ENCODE measurements at places on chromosomes 5 and 9.
A peak's percentile ranks its signal among the peaks of the same experiment; 100 is the strongest.

GRCh38 chr5:111469903-111470302, 42.4 kb downstream of the STARD4 start:
- no peak for DNase-seq

DNA sequence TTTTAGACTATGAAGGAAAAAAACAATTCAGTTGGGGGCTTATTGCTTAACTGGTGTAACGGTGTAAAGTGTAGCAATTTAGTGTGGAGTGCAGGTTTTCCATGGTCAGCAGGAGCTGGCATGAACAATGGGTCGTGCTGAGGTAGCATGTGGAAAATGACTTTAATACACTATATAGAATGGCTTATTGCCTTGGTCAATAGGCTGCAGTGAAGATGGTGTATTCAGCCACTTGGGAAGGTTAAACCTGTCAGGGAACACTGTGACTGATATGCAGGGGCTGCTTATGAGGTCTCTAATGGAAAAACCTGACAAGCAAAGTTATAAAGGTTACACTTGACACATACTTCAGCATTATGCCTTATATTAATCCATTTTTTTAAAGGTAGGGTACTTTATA, 764.7 kb upstream of the ARRDC3 start:
- DNase-seq = no peak

DNA sequence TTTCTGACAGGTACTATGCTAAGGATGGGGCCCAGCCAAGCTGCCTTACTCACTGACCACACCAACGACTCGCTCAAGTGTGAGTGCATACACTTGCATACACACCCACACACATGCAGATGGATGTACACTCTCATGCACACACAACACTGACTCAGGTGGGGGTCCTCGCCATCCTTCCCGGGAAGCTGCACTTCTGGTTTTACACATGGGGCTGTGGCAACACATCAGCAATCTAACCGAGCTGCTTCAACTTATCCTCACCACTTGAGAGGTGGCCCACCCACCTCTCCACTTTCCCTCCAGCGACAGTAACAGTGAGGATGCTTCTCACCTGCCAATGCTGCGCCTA, 67.2 kb upstream of the SLC25A51 start:
- DNase-seq = no peak

DNA sequence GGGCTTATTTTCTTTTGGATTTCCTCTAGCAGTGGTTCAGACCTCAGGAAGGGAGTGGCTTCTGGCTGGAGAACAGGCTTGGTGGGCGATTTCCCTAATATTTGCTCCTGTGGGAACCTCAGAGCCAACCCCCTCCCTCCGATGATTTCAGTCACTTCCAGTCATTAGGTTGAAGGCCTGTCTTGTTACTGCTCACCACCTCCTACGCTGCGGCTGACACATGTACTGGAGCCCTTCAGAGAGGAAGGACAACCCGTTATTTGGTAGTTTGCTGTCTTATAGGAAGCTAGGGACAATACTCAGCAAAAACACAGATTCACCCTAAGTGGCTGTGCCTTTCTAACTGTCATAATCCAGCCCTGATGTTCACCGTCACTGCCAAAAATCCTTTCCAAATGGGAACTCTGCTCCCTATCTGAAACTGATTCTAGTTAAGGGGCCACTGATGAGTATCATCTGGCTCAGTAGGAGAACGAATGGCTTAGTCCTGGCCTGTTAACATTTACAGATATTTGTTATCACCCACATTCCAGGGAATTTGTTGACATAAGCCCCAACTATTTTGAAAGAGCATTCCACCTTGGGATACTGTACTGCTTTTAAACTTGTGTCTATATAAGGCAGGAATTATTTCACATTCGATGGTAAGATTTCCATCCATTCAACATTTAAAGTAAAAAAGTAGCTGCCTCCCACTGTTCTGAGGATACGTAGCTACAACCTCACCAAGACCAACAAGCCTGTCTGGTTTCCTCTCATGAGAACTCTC, 29.3 kb upstream of the ANKH start:
- DNase-seq = no peak

DNA sequence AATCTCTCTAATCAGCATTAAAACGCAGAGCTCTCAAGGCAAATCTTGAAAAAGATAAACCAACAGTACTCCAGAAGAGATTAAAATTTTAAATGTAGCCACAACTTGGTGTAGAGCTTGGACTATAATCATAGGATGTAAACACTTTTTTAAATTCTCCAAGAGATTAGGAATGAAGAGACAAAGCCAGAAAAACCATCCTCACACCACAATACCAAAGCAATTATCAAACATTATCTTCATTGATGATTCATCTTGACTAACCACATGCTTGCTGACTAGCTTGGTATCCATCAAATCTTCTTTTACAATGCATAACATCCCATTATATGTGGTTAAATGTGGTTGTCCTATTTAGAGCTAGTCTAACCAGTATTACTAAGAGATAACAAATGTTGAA, 815.1 kb downstream of the TLE1 start:
- DNase-seq = no peak

DNA sequence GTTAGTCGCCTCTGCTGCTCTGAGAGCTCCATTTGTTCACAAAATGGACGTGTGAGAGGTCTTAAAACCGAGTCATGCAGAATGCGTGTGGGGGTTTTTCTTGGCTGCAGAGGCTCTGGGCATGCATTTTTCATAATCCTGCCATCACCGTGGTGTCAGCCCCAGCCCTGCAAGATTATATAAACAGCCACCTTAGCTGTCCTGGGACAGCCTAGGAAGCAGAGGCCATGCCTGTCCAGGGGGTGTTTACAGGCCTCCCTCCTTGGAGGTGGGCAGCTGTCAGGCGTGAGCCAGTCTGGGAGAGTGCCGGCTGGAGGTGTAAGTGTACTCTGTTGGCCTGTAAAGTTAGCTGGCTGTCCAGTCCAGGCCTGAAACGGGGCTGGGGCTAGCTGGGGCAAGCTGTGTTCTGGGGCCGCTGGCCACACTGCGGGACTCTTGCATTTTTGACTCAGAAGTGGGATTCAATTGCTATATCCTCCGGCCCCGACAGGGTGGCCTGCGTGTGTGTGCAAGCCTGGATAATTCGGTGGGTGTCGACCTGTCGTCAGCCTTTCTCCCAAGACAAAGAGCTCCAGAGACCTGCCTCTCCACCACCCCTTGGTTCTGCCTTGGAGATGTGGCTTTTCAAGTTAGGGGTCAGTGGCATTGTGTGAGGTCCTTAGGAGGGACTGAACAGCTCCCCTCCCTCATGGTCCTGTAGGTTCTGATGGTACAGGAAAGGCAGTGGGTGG, 2.4 kb downstream of the WNK2 start:
- no peak for DNase-seq

GRCh38 chr9:128902351-128903078, 18.3 kb upstream of the PHYHD1 start:
- DNase-seq = peak; percentile 84

DNA sequence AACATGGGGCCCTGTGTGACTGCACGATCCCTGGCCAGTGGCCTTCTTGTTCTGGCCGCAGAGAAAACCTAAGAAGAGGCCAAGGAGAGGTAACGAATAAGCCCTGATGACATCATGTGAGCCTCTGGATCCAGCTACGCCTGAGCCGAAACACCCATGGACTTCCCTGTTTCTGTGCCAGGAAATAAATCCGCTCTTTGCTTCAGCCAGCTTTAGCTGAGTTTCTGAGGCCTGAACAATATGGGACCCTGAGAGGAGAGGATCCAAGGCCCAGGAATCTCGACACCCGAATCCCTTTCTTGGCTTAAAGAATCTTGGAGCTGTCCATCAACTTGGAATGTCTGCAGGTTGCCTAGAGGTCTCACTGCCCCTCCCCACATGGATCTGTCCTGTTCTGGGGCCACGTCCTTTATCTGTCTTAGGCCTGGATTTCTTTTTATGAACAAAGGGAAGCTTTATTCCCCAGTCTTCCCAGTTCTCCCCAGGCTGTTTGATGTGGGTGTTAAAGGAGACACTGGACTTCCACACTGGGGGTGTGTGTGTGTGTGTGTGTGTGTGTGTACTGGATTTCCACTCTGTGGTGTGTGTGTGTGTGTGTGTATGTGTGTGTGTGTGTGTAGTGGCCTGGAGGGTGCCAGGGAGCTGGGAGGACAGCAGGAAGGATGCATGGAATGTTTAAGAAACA, 13.7 kb downstream of the IER5L start:
- DNase-seq = no peak

DNA sequence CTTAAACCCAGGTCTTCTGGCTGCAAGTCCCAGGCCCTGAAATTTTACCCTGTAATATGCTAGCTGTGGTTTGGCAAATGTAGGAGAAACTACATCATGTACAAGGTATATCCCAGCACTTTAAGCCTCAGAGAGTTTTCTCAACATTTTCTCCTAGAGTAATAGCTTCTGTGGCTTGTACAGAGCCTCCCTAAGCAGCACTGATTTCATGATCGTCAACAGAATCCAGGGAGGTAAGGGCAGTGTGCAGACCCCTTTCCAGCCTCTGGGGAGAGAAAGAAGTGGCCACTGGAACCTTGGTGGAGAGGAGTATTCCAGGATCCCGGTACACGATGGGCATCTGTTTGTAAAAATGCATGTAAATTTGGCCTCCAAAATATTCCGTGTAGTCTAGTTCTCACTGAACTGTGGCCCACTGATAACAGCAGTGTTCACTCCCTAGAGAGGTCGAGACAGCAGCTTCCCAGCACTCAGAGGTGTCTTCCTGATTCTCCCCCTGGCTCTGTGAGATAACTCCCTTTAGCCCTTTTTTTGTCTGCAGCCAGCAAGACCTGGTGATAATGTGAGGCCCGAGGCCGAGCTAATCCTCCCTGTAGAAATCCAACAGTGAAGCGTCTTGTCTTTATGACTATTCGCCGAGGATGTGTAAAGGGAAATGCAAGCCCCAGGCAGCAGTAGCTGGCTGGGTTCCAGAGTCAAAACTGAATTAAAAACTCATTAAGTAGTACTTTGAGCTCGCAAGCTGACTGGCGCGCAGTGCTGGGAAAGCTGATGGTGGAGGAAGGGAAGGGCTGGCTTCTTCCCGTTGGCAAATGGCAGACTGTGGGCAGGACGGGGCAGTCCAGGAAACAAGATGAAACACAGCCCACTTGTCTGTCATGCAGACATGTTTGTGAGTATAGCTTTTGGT, 59.0 kb downstream of the MAP1B start:
- no peak for DNase-seq

DNA sequence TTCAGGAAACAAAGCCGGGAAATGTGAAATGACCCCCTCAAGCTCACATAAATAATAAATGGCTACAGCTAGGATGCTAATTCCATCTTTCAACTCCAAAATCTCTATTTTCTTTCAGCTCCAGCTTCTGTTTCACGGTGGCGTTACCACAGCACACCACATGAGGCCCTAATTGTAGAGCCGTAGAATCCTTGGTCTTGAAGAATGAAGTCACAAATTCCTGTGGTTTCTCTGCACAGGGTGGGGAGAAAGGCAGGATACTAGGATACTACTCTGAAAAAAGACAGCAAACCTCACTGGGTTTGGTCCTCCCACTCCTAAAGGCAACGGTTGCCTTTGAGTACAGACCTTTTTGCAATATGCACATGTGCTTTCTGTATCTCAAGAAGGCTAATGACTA, 13.9 kb upstream of the RARS1 start:
- DNase-seq = no peak

GRCh38 chr9:8917956-8918739, 1118.6 kb upstream of the DMAC1 start:
- no peak for DNase-seq

- DNase-seq = no peak
These were observed 33.2 kb upstream of the ENHO start for GRCh38 chr9:34555936-34556525.

DNA sequence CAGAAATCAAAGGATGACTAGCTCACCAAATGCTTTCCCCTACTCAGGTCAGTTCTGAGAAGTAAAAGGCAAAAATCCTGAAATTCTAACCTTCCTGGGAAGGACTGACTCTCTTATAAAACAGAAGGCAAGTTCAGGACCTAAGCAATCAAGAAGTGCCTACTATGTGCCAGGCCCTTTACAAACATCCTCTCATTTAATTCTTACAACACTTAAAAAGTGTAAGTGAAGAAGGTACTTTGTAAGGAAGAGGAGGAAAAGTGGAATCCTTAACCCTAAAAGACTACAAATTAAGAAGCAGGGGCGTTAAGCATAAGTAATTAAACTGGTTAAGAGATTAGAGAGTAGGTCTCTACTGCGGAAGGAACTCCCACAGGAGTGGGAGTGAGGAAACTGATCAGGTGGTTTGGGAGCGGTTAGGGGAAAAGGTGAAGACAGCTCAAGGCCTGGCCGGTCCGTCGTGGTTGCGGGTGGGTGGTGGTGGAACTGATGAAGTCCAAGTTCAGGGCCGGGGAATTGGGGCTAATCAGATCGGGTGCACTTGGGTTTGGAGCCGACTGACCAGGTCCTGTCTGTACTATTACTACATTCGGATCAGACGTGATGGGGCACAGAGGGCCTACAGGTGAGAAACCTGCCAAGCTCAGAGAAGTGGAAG, 839 bp downstream of the MED27 start:
- no peak for DNase-seq

DNA sequence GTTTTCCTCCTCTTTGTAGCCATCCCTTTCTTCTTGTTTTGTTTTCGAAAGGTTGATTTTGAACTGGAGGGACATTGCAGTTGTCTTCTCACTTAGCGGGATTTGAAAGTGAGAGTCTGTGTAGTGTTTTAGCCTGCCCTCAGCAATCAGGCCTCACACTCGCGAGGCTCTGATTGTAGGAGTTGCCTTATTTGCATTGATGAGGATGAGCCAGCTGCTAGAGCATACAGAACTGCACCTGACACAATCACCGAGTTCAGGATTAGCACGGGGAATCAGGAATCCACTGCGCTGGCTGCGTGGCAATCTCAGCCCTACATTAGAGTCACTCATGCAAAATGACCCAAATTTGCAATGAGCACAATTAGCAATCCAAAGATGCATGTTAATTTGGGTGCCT, 122.5 kb upstream of the TMEM161B start:
- no peak for DNase-seq

DNA sequence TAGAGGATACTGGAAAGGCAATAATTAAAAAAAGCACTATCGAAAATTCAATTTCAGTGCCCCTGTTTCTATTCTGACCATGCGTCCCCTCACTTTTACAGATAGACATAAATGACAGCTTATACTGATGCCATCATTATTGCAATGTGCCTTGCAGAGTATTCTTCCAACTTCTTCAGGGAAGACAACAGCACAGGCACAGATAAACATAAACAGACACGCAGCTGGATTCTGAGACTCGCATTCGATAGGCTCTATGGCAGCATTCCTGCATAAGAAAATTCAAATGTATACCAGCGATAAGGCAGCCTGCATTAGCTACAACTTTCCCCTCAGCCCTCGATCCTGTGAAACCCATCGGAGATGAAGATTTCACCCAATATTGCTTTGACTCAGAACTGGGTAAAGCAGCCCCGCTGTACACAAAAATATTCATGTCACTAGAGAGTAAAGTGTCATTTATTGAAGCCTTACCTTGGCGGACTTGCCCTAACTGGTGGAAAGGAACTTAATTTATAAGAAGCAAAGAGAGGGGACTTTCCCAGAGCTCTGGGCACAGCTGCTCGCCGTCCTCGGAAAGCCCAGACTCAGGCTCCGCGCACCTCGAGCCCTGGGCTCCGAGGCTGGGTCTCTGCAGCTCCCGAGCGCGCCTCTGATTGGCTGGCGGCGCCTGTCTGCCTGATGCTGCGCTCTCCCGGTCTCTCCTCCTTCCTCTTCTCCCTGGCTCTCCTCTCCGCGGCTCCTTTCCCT, at the start of gene CDH18:
TSS of gene CDH18 (minus strand) at position 589 of the 750 bp plus-strand sequence. CDS start 149,214 bp downstream, outside the sequence.
- DNase-seq = no peak
